Motor neuron (in vitro differentiated cells): ENCODE measurements at places on chromosomes 4 and X. TPM values are rescaled to one million over a fixed set of nuclear protein-coding genes. Genes with fewer than 3 reads are reported as not detected.

The KCNIP4 gene
- 16.8 and 18.5 TPM in 2 replicates for total RNA-seq

DNA sequence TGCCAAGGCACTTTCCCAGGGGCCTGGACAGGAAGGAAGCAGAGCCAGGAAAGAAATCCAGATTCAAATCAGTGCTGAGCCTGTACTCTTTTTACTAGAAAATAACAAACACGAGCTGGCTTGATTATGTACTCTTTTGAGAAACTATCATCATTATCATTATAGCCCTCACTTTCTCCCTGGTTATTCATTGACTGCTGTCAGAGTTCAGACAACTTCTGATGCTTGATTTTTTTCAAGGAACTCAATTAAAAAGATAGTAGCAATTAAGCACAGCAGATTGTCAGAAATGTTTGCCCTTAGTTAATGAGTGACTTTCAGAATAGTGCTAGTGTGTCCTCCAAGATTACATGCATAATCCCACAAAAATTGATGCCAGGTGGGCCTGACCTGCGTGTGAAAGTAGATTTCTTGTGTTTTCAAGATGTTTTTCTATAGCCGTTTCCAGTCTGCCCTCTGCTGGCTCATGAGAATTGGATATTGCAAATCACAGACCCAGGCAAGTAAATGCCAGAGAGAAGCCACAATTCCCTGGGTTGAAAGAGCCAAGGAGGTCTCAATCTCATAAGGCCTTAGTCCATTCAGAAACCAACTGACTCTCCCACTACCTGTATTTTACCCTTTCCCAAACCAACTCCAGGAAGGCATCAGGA lies 14.3 kb upstream of the PNPLA4 start:
- no peak for ATAC-seq

- ATAC-seq = no peak
These were observed 33.6 kb downstream of the SETD7 start for GRCh38 chr4:139522457-139522856.

GRCh38 chr4:184942444-184943425 lies 75.6 kb upstream of the HELT start:
- ATAC-seq = peak; percentile 39

GRCh38 chr4:139860435-139861024 lies 194.9 kb downstream of the MGST2 start:
- ATAC-seq = no peak

DNA sequence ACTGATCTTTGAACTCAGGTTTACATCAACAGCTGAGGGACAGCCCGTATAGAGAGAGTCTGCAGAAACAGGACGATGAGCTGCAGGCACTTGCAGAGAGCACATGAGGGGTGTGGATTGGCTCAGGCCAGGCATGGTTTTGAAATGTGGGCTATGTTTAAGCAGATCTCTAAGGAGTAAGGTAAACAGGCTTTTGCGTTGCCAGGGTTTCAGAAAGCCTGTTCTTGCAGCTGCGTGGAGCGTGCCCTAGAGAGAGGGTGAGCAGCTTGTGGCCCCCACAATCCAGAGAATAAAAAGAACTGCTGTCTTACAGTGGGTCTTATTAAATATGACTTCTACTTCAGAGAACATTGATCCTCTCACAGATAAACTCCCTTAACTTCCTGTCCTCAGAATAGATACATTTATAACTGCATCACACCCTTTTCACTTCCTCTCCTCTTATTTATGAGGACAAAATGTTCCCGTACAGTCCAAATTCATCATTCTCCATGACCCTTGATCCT lies 64.1 kb downstream of the TMA16 start:
- no peak for ATAC-seq
